ENCODE measurements at places on chromosomes 12 and 14.

- DNase-seq, result no peak
Observed at GRCh38 chr12:79706676-79707075, 15.9 kb upstream of the PAWR start.

DNA sequence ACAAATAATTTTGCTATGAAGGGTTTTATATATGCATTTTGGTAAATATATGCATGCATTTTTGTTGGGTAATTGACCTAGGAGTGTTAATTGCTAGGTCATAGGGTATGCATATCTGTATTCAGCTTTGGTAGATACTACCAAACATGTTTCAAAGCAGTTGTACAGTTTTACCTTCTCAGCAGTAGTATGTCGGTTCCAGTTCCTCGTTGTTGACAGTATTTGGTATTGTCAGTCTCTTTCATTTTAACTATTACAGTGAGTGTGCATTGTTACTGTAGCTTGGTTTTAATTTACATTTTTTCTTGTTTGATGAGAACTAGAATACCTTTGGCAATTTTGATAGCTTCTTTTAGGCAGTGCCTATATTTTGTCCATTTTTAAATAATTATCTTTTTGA is 98.9 kb downstream of the ARID2 start:
- no peak for DNase-seq

- no peak for DNase-seq
Observed at GRCh38 chr12:49568442-49569162, 660 bp upstream of the MCRS1 start.

GRCh38 chr12:3225154-3225795 is 148.1 kb downstream of the TSPAN9 start:
- DNase-seq, result no peak

DNA sequence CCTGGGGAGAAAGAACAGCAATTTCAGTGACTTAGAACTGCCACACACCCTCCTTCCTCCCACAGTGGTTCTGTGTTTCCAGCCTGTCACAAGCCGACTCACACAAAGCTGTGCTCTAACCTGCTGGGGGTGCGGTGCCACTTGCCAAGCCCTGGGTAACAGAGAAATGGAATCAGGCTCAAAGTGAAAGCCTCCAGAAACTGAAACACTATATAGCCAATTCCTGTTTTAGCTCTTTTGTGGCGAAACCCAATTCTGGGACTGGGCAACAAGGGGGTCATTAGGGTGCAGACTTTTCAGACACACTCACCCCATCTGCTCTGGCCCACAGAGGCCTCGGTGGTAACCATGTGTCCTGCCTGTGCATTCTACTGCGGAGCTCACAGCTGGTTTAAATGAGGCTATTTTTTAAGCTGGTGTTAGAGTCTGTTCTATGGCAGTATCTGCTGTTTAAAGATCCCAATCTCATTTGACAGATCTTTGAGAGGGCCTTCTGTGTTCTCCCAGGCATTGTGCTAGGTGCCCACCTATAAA is 15.2 kb upstream of the ACTR6 start:
- DNase-seq, result no peak

DNA sequence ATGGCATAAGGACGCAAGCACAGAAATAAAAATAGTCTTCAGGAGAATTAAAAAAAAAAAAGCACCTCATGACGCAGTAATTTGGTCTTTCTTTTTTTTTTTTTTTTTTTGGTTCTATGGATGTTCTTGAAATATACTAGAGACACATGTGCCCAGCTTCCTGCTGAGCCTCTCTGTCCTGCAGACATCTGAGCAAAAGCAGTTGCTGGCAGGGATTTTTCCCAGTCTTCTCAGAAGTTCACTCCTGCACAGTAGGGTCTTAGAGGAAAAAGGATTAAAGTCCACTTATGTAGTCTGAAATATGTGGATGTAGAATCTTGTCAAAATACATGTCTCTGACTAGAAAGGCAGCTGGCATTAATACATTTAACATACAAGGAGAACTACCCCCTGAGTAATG is 1888.1 kb upstream of the SEL1L start:
- DNase-seq, result no peak
